ENCODE measurements at places on chromosomes 3 and 15. TPM values are rescaled to one million over a fixed set of nuclear protein-coding genes. Genes with fewer than 3 reads are reported as not detected.

- DNase-seq, result no peak
Measured at GRCh38 chr3:5059782-5060181, 62.3 kb upstream of the ARL8B start.

GRCh38 chr3:175329373-175329772 is 470.2 kb downstream of the NAALADL2 start:
- no peak for DNase-seq

- DNase-seq, result peak; percentile 69
Measured at GRCh38 chr3:10370429-10370828, 49.5 kb upstream of the SEC13 start.

- DNase-seq, result no peak
Measured at GRCh38 chr3:128431803-128432300, 34.8 kb downstream of the DNAJB8 start.

DNA sequence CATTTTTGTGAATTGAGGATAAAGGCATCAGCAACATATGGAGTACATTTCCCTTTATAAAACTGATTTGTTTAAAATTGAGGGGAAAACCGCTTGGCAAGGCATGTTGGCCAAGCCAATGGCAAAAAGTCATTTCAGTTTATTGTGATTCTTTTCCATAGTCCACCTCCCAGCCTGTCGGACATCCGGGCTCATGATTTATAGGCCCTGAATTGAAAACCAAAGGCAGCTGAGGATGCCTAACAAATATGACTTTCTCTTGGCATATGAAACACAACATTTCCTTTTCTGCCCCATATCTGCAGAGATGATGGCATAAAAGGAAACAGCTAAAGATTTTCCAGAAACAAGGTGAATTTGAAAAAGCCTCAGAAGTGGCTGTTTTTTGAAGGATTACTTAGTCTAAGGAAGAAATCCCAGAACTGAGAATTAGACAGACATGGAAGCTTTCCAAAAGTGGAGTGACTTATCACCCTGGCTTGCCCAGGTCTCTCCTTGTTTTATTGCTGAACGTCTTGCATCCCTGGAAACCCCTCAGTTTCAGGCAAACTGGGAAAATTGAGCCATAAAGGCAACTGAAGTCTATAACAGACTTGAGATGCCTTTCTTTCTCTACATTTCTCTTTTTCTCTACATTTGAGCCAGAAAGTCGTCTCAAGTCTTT is 74.0 kb downstream of the COL8A1 start:
- no peak for DNase-seq

GRCh38 chr3:4865714-4866113 is 113.5 kb upstream of the BHLHE40 start:
- DNase-seq, result no peak

DNA sequence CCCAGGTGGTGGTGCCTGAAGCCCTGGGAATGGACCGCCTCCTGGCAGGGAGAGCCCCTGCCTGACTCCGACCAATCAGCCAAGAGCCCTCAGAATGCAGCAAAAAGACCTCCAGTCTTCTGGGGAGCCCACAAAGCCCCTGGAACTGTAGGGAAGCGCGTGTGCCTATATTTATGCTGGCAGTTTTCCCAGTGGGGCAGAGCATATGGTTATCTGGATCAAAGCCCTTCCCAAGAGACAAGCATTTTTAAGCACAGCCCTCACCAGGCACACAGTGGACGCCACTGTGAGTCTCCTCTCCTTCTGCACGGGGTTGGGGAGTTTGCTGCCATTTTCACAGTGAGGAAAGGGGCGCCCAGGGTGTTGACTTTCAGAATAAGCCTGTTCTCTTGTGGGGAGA is 80.9 kb upstream of the RPL32 start:
- DNase-seq, result no peak

DNA sequence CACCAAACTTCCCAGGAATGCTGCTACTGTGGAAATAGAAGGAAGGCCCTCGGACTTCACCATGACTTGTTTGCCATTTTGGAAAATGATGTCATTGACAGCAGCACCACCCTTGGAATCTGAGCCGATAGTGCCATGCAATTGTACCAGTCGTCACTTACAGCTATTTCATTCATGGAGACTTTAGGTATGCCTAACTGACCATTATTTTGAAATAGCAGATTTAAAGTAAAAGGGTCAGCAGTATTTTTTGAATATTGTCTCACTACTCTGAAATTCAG is 66.0 kb upstream of the ARL8B start:
- DNase-seq, result no peak

GRCh38 chr3:21477541-21478288 is 273.3 kb downstream of the ZNF385D start:
- no peak for DNase-seq

- DNase-seq, result no peak
Measured at GRCh38 chr3:59653405-59654122, 603.7 kb upstream of the CFAP20DC start.

CCR3 gene
- not detected for total RNA-seq

ILDR1 gene
- total RNA-seq, result not detected

BHLHE40 gene
- total RNA-seq, result 91.4 TPM

ADGRG7 gene
- not detected for total RNA-seq
